Stimulated activated CD8-positive, alpha-beta memory T cell treated with anti-CD3 and anti-CD28 coated beads, Interleukin-7, amount 100 ng/mL, for 1 hour (primary cell): ENCODE measurements at places on chromosomes 16 and 17.

GRCh38 chr16:79892278-79892677 lies 291.7 kb upstream of the MAF start:
- DNase-seq = no peak

DNA sequence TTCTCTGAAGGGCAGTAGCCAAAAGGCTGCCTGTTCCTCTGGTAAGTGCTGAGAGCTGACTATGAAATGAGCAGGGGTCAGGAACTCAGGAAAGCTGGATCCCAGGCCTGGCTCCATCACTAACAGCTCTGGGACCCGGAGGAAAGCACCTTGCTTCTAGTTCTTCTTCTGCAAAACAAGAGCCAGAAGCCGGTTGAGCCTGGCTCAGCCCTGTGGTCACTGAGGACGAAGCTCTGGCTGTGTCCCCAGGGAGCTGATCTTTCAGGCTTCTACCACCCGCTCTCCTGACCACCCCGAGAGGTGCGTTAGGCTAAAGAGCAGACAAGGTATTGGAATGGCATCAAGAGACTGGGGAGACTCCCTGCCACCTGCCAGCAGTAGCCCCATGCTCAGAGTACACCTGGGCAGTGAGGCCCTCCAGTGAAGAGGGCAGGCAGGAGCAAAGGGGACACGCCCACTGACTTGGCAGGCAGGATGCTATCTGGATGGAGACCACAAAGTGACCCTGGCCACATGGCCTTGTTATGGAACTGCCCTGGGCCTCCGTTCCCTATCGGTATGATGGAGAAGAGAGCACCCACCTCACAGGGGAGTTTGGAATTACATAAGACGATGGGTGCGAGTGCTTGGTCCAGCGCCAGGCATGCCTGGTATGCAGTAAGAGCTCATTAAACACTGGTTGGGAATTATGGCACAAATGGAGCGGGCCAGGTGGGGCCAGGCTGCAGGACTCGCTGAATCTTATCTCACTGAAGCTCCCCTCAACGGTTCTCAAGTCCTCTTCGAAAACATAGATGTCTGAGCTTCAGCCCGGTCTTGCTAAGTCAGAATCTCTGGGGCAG lies 61.4 kb downstream of the COG7 start:
- DNase-seq = no peak

DNA sequence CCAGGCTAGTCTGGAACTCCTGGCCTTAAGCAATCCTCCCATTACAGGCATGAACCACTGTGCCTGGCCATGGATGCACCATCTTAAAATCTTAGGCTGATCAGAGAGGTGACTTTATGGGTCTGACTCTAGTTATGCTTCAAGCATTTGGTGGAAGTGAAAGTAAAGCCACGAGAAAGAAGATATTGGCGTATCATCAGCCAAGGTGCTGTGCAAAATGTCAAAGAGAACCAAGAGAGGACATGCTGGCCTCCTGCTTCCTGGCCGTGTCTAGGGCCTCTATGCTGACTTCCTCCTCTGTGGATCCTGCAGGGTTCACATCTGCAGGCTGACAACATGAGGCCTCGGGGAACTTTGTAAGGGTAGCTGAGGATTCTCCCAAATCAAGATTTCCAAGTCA lies 385.2 kb downstream of the MAF start:
- DNase-seq = no peak

DNA sequence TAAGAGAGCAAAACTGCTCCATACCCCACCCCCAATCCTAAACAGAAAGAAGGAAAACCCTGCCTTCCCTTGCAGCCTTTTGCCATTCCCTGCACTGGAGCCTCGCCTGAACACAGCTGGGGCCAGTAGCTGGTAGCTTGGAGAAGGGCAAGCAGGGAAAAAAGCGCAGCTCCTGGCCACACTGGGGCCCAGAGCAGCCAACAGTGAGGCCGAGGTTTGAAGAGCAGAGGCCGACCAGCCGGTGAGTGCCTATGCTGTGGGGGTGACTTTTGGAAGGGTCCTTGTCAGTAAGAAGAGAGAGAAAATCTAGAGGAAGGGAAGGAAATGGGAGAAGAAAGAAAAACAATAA lies 3.2 kb upstream of the HOXB9 start:
- DNase-seq = no peak

- DNase-seq = no peak
Measured at GRCh38 chr16:10318798-10319500, 66.9 kb upstream of the ATF7IP2 start.

DNA sequence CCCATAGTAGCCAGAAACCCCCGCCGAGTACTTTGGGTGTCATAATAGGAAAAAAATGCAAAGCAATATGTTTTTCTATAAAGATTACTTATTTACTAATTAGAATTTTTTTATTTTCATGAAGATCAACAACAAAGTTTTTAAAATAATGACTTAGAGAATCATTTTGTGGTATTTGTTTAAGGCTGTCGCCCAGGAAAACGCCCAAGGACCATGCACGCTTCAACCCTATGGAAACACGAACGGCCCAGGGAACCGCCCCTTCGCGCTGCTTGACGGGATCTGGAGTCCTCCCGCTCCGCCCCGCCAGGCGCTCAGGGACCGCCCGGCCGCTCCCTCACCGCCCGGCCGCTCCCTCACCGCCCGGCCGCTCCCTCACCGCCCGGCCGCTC lies 408 bp upstream of the KPNA2 start:
- peak; percentile 74 for DNase-seq

- DNase-seq = no peak
Measured at GRCh38 chr16:71711789-71712188, 12.7 kb downstream of the PHLPP2 start.

DNA sequence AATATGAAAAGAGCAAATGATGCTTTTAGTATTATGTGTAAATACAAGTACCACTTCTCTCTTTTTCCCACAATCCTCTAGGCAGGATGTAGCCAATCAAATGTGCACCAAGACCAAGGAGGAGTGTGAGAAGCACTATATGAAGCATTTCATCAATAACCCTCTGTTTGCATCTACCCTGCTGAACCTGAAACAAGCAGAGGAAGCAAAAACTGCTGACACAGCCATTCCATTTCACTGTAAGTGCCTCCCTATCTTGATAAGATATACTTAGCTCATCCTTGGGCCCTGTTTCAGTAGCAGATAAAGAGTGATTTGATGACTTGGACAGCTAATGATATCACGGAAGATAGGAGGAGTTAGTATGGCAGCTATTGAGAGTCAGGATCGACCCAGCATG lies 33.7 kb downstream of the TADA2A start:
- no peak for DNase-seq

GRCh38 chr17:56656701-56657327 lies 63.3 kb downstream of the NOG start:
- no peak for DNase-seq

- DNase-seq = peak; percentile 80
Measured at GRCh38 chr17:45218895-45219661, 2.6 kb upstream of the FMNL1 start.

GRCh38 chr17:72102366-72102765 lies 18.5 kb upstream of the SOX9 start:
- no peak for DNase-seq

DNA sequence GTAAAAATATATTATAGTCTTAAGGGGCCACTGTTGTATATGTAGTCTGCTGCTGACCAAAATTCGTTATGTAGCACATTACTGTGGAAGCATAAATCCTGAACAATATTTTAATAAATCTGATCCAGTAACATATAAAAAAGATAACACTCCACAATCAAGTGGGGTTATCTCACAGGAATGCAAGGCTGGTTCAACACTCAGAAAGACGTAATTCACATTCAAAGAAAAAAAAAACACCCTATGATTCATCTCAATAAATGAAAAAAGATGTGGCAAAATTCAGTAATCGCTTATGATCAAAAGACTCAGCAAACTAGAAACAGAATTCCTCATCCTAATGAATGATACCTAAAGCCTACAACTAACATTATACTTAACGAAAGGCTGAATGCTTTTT lies 47.8 kb downstream of the CREBBP start:
- no peak for DNase-seq

- DNase-seq = peak; percentile 88
Measured at GRCh38 chr17:28598799-28599310, at the start of gene SPAG5. Gene SPAG5, minus strand, starts transcription at chr17:28599025. Its CDS starts 79 bp downstream, at chr17:28598946.

GRCh38 chr16:12310286-12310685 lies 333.8 kb downstream of the SNX29 start:
- DNase-seq = no peak

DNA sequence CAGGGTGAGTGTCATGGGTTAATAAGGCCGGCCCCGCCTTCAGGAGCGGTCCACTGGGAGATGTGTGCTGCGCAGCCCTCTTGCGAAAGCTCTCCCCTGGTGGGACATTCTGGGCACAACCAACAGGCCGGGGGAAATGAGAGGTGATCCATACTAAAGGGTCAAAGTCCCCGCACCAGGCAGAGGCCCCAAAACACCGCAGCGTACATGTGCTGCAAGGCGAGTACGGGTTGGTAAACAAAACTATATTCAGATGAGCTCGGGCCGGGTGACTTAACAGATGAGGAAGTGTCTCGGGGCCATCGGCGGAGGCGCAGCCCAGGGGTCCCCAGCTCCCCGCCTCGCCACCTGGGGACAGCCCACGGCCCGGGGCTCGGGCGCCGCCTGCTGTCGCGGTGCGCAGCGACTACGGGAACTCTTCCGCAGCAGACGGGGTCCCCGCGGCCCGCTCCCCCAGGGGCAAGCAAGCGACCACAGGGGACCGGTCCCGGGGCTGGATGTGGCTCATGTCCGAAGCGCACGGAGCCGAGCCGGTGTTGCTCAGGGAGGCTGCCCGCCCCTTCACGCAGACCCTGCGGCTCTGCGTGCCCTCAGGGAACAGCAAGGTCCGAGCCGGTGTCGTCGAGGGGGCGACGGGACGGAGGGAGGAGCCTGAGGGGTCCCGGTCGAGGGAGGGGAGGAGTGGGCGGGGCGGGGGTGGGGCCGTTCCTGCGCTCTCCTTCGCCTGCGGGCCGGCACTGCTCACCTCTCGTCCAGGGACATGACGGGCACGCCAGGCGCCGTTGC lies at the start of gene RAB37:
Gene RAB37 (plus strand): TSS at position 744 of the 786 bp plus-strand sequence. CDS start 17 bp downstream, at position 761.
- DNase-seq = no peak

DNA sequence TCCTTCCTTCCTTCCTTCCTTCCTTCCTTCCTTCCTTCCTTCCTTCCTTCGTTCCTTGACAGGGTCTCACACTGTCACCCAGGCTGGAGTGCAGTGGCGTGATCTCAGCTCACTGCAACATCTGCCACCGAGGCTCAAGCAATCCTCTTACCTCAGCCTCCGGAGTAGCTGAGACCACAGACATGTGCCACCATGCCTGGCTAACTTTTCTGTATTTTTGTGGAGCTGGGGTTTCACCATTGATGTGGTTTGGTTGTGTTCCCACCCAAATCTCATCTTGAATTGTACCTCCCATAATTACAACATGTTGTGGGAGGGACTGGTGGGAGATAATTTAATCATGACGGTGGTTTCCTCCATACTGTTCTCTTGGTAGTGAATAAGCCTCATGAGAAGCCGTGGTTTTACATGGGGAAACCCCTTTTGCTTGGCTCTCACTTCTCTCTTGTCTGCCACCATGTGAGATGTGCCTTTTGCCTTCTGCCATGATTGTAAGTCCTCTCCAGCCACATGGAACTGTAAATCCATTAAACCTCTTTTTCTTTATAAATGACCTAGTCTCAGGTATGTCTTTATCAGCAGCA lies 90.3 kb upstream of the MPHOSPH6 start:
- DNase-seq = no peak

DNA sequence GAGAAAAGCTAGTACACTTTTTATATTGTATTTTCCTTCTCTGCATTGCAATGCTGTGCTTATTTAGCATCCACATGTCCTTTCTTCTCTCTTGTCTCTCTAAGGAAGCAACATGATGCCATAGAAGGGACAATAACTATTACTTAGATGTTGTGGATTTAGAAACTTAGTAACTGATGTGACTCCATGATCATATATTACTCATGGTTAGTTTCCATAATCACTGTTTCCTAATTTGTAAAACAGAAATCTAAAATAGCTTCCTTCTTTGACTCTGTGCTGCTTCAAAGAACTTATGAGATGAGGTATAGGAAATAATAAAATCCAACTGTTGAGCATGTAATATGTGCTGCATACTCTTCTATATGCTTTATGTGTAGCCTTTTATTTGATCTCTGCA lies 6.6 kb upstream of the ABCA5 start:
- no peak for DNase-seq

DNA sequence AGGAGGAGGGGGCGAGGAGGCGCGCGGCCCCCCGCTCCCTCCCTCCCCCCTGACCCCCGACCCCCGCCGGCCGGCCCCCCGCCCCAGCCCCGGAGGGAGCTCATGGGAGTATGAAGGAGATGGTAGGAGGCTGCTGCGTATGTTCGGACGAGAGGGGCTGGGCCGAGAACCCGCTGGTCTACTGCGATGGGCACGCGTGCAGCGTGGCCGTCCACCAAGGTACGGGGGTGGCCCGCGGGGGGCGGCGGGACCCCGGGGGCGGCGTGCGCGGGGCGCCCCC lies 390 bp downstream of the MLLT6 start:
- no peak for DNase-seq

- no peak for DNase-seq
Measured at GRCh38 chr16:15509051-15509592, 74.7 kb downstream of the BMERB1 start.

GRCh38 chr16:47056688-47057629 lies 83.5 kb upstream of the DNAJA2 start:
- DNase-seq = no peak

GRCh38 chr17:9071811-9072498 lies 50.6 kb downstream of the NTN1 start:
- DNase-seq = no peak

DNA sequence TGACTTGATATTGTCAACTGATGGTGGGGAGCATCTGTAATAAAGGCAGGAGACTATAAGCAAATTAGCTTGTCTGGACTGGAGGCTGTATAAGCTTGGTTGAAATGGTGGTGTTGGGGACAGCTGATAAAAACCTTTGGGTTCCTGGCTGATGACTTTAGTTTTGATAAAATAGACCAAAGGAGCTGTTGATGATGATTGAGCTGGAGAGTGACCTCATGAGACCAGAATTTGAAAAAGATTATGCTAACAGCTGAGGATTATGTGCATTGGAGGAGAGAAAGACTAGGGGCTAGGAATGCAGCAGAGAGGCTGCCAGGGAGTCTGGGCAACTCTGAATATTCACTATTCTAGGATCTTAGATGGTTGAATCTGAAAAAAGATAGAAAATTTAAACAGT lies 8.7 kb upstream of the CDC27 start:
- DNase-seq = no peak

DNA sequence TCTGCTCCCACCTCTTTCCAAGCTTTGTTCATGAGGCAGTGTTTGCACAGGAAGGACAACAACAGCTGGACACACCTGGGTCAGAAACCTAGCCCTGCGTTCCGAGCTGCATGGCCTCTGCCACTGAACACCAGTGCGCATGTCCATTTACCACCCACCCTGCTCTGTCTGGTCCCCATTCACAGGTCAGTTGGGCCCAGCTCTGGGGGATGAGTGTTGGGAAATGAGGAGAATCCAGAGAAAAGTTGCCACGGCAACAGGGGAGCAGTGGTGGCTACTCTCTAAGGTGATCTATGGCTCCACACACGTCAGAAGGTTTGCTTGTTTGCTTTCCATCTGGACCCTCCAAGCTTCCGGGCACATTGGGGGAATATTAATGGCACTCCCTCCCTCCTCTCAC lies 70.4 kb upstream of the ASIC2 start:
- DNase-seq = no peak

GRCh38 chr16:77297996-77298395 lies 98.8 kb downstream of the SYCE1L start:
- DNase-seq = no peak

GRCh38 chr16:84423416-84423837 lies 55.1 kb downstream of the ATP2C2 start:
- no peak for DNase-seq
